ENCODE measurements at places on chromosomes 2 and 18.

- no peak for DNase-seq
These were observed 28.2 kb downstream of the KCNG2 start for GRCh38 chr18:79825913-79826312.

DNA sequence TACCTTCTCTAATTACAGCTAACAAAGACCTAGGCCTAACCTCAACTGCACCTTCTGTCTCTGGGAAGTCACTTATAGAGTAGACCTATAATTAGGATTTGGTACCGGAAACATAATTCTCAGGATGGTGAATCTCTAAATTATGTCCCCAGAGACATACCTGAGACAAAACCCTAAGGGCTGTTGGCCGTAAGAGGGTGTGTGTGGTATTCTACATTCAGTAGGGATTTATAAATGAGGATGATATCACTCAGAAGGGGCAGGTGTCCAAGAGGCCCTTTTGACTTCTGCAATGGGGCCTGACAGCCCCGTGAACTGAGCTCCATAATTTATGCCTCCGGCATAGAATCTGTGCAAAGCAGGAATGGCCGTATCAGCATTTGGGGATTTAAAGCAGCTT is 13.5 kb upstream of the DARS1 start:
- no peak for DNase-seq

DNA sequence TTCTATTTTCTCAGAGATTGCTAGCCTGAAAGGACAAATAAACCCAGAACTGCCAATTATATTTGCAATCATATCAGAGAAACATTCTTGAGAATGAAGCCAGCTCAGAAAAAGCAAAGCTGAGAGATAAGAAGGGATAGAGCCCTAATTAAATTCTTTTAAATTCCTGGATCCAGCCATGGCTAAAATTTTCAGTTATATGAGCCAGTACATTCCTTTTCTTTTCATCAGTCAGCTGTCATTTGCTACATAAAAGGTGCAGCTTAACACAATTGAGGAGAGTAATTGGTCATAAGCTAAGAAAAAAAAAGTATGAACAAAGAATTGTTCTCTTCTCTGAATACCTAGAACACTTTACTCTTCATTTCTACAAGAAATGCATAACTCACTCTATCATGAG is 303.5 kb upstream of the FIGN start:
- no peak for DNase-seq

GRCh38 chr18:54239091-54239490 is 14.6 kb upstream of the MBD2 start:
- DNase-seq = no peak

- DNase-seq = no peak
These were observed 40.3 kb downstream of the DAPL1 start for GRCh38 chr2:158835431-158835830.

DNA sequence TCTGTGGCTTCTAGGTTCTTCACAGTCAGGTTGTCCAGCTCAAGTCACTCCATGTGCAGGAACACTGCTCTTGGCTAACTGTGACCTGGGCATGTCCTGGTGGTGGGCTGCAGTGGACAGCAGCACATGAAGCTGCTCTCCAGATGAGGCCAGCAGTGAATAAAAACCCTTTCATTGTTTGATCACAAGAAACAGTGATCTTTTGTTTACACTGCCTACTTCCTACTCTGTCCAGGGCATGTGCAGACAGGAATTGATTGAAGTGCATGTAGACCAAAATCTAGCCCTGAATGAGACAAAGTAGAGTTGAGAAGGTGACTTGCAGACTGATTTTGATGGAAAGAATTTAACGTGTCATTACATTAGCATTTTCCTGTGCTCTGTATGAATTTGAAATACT is 34.9 kb downstream of the BCL2L11 start:
- no peak for DNase-seq

DNA sequence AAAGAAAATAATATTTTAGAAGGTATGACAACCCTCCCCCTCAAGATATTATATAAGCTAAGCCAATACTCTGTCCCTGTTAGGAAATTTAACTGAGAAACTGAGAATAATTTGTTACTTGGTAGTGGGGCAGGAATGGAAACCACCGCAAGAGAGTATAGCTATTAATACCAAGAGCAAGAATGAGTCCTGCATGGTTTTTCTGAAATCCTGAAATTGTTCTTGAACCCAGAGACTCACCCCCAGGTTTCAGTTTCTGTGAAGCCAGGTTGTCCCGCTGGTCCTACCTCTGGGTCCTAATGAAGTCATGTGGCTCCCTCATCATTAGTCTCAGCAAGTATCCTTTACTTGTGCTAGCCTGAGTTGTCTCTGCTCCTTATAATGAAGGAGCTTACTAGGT is 671.0 kb upstream of the ACVR2A start:
- DNase-seq = no peak

GRCh38 chr2:168439536-168439935 is 16.5 kb upstream of the CERS6 start:
- no peak for DNase-seq

GRCh38 chr2:67600222-67600871 is 203.2 kb downstream of the ETAA1 start:
- no peak for DNase-seq
